ENCODE measurements at places on chromosomes 11 and 22. TPM values are rescaled to one million over a fixed set of nuclear protein-coding genes. Genes with fewer than 3 reads are reported as not detected.

Gene MMP13
- polyA plus RNA-seq: not detected

DNA sequence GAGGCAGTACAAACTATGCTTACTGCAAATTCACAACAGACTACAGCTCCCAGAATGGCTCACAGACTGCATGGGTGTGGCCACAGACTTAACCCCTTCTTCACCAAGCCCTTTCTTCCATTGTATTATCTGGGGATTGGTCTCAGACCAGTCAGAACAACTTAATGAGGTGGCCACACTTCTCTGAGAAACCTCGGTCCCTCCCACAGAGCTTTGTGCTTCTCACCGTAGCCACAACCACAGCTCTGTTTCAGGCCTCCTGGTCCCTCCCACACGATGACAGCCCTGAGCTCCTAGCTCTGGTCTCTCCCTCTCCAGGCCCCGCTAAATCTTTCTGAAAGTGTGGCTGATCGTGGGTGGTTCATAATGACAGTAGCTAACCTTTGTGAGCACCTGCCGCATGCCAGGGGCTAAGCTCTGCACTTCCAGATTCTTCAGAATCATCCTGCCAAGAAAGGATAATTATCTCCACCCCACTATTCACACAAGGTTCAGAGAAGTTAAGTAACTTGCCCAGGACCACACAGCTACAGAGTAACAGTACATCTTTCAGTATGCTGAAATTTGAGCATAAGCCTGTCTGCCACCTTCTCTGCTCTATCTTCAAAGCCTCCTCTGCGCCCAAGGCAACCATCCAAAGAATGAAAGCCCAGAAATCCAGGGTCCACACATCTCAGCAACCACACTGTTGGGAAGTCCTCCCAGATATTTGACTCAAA lies 5.4 kb downstream of the PDE2A start:
- no peaks in the 10 kb centered on the region for H3K4me1 ChIP-seq
- DNase-seq: no peak
- H3K36me3 ChIP-seq: no peaks in the 10 kb centered on the region
- H3K27ac ChIP-seq: no peak overlapping the region
- peaks cover 37% of the 10 kb centered on the region for H3K27me3 ChIP-seq
- H3K4me3 ChIP-seq: no peak overlapping the region

Gene CD151
- polyA plus RNA-seq: 392 TPM

GRCh38 chr11:11756718-11757117 lies 85.1 kb upstream of the USP47 start:
- H3K27ac ChIP-seq: no peak overlapping the region
- no peak for DNase-seq
- no peaks in the 10 kb centered on the region for H3K36me3 ChIP-seq
- H3K4me3 ChIP-seq: no peak overlapping the region
- H3K4me1 ChIP-seq: no peaks in the 10 kb centered on the region

GRCh38 chr11:78714539-78714938 lies 139.9 kb upstream of the NARS2 start:
- no peak overlapping the region for H3K27ac ChIP-seq
- H3K4me3 ChIP-seq: no peak overlapping the region
- DNase-seq: no peak
- no peaks in the 10 kb centered on the region for H3K36me3 ChIP-seq

Gene OR51B5
- not detected for polyA plus RNA-seq

GRCh38 chr11:100785148-100785983 lies 98.3 kb downstream of the ARHGAP42 start:
- no peak for DNase-seq
- no peaks in the 10 kb centered on the region for H3K27me3 ChIP-seq
- H3K27ac ChIP-seq: peak overlapping the region; percentile 6
- peaks cover 13% of the 10 kb centered on the region for H3K4me1 ChIP-seq
- H3K4me3 ChIP-seq: no peak overlapping the region

Gene SLC25A18
- polyA plus RNA-seq: 3.5 TPM

DNA sequence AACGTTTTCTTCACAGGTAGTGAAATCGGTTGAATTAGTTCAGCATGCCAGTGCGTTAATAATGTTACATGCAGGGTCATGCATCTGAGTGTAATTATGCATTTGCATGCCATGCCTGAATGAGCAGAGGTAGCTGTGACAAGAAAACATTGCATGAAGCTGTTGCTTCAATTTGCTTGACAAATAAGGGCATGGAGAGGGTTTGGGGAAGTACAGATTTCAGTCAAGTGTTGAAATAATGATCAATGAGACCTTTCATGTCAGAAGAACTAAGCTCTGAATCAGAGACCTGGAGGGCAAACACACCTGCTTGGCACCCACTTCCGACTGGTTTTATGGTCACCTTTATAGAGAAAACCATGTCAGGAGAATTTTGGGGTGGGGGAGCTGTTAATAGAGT lies 221.4 kb downstream of the DBX1 start:
- DNase-seq: no peak
- no peak overlapping the region for H3K4me3 ChIP-seq
- no peaks in the 10 kb centered on the region for H3K4me1 ChIP-seq
- no peak overlapping the region for H3K27ac ChIP-seq

- H3K4me1 ChIP-seq: no peaks in the 10 kb centered on the region
- no peak overlapping the region for H3K4me3 ChIP-seq
- DNase-seq: peak; percentile 33
- H3K27me3 ChIP-seq: no peaks in the 10 kb centered on the region
- H3K27ac ChIP-seq: no peak overlapping the region
Measured at GRCh38 chr11:115741376-115742107, 237.3 kb upstream of the CADM1 start.

Gene BIK
- polyA plus RNA-seq: 17.7 TPM

Gene RAB39A
- not detected for polyA plus RNA-seq

Gene P2RY2
- polyA plus RNA-seq: 2.5 TPM

DNA sequence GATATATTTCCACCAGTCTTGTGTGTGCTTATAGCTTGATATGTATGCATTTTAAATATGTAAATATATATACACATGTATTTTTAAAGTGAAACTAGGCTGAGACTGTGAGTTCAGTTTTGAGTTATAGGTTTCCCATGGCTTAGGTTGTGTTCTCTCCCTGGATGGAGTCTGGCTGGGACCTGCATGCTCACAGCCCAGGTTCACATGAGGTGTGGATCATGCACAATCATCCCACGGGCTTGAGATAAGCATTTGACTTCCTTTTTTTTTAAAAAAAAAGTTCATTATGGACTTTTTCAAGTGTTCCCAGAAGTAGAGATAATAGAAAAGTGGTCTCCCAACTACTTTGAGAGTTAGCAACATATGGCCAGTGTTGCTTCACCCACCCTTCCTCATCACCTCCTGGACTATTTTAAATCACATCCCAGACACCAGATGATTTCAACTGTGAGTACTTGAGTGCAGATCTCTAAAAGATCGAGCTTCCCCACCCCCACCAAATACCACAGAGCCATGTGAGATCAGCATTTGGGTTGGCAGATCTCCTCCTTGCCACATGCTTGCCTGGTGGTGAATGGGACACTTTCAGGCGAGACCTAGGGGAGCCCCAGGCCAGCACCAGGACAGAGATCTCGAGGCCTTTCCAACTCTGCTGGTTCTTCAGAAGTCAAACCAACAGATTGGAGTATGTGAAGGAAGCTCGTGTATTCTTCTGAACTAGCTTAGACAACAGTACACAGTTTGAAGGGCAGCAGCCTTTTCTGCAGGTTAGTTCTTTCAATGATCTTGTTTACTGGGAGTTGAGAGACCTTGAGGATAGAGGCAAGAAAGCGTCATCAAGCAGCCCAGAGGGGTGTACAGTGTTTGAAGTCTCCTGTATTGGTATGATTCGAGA lies 15.9 kb downstream of the MED15 start:
- DNase-seq: no peak
- no peaks in the 10 kb centered on the region for H3K27me3 ChIP-seq
- peaks cover 23% of the 10 kb centered on the region for H3K4me1 ChIP-seq

GRCh38 chr11:132242632-132243031 lies 872.2 kb downstream of the NTM start:
- no peaks in the 10 kb centered on the region for H3K4me1 ChIP-seq
- H3K27ac ChIP-seq: no peak overlapping the region
- H3K4me3 ChIP-seq: no peak overlapping the region
- no peak for DNase-seq

DNA sequence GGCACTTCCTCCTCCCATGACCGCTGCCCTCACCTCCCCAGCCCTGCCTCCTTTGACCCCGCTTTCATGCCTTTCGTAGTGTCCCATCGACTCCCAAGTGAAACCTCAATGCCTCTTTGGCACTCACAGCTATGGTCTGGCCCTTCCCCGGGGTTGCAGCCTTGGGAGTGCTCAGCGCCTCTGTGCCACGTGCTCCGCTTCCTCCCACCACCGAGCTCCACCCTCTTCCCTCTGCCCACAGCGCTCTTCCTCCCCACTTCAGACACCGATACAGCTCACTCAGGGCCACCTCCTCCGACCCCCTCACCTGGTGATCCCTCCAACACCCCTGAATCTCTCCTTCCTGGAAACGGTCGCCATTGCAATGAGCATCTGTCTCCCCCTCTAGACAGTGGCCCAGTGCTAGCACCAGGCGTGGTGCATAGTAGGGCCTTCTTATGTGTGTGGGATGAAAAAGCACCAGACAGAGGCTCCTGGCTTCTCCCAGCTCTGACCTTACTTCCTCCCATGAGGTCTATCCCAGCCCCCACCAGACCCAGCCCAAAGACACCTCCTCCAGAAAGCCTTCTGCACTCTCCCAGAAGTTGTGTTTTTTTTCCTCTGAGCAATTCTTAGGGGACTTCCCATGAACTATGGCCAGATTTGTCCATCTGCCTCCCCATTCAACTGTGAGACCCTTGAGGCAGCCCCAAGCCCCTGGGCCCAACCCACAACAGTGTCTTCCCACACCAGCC lies 16.4 kb upstream of the SCGB1A1 start:
- no peaks in the 10 kb centered on the region for H3K27me3 ChIP-seq
- H3K36me3 ChIP-seq: no peaks in the 10 kb centered on the region
- no peak for DNase-seq
- peaks cover 45% of the 10 kb centered on the region for H3K4me1 ChIP-seq
- H3K27ac ChIP-seq: no peak overlapping the region

- no peaks in the 10 kb centered on the region for H3K36me3 ChIP-seq
- DNase-seq: no peak
- H3K4me3 ChIP-seq: no peak overlapping the region
- H3K27me3 ChIP-seq: no peaks in the 10 kb centered on the region
Measured at GRCh38 chr22:43272301-43272700, 70.9 kb downstream of the SCUBE1 start.

DNA sequence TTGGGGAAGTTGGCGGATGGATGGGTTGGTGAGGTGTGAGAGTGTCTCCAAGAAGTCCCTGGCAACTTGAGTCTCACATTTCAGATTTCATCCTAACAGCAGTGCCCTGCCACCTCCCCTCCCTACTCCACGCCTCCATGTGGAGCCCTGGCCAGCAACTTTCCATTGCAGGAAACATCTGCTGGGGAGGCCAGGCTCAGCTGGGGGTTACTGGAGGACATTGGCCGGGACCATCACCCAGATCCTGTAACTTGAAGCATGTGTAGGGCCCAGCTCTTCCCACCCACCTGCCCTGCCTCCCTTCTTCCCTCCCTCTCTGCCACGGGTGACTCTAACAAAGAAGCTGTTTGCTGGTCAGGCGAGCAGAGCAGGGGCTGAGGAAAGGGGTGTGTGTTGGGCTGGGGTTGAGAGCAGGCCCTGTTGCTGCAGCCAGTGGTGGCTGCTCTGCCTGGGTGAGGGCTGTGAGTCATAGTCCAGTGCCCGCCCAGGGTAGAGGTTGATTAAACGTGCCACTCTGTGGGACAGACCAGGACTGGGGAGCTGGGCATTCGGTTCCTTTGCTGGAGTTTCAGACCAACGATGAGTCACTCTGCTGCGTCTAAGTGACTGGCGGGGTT lies 64.0 kb downstream of the SCN3B start:
- H3K27me3 ChIP-seq: no peaks in the 10 kb centered on the region
- peak; percentile 62 for DNase-seq
- peak overlapping the region; percentile 53 for H3K27ac ChIP-seq
- H3K4me1 ChIP-seq: peaks cover 38% of the 10 kb centered on the region
- no peaks in the 10 kb centered on the region for H3K36me3 ChIP-seq
- no peak overlapping the region for H3K4me3 ChIP-seq

Gene FXYD6
- polyA plus RNA-seq: 56.9 TPM

Gene PAX6
- 0.21 TPM for polyA plus RNA-seq

DNA sequence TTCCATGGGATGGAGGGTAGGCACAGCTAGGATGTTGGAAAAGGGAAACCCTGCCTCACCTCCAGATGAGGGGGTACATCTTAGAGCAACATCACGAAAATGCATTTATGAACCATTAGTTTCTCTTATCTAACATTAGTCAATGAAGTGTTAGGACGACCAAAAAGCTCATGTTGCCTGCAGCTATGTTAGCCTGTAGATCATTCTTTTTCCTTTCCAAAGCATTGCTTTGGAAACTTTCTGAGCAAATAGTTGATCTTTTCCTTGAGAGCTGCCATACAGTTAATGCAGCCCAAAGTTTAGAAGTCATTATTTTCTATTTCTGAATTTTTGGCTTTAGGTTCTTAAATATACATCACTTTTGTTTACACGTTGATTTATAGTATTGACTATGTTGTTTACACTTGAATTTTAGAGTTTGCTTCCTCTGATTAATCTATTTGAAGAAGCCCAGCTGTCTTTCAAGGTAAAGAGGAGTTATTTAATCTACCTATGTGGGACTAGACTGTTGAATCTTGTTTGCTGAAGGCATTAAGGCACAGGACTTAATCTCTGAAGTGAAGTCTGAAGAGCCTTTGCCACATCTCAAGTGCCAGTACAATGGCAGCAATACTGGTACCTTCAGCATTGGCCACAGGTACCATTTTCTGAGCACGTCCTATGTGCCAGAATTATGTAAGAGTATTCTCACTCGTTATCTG lies 11.0 kb downstream of the POU2AF3 start:
- no peak overlapping the region for H3K4me3 ChIP-seq
- H3K27ac ChIP-seq: no peak overlapping the region
- DNase-seq: no peak
- H3K27me3 ChIP-seq: no peaks in the 10 kb centered on the region
- H3K36me3 ChIP-seq: no peaks in the 10 kb centered on the region
- H3K4me1 ChIP-seq: peaks cover 5% of the 10 kb centered on the region

Gene RAB38
- polyA plus RNA-seq: 14.8 TPM

DNA sequence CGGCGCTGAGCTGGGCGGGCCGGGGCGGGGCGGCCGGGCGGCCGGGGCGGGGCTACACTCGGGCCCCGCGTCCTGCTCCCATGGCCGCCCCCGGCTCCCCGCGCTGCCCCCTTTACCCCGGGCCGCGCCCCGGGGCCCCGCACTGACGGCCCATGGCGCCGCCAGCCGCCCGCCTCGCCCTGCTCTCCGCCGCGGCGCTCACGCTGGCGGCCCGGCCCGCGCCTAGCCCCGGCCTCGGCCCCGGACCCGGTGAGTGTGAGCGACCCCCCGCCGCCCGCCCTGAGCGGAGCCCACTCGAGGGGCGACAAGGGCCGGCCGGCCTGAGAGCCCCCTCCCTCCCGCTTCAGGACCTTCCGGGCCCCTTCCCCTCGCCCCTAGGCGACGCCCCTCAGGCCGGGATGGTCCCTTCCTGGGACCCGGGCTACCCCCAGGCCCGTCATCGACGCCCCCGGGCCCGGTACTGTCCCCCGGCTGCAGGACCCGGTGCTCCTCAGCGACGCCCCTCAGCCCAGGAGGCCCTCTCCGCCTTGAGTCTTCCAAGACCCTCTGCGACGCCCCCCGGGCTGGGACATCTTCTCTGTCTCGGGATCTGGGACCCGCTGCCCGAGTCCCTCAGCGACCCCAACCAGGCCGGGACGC lies at the start of gene KREMEN1:
Gene KREMEN1, plus strand, starts transcription at position 57 of the 639 bp plus-strand sequence. Its CDS starts 96 bp downstream, at position 153.
- H3K4me3 ChIP-seq: peak within 1 kb of the TSS; percentile 82
- H3K4me1 ChIP-seq: peaks cover 13% of the 10 kb centered on the region
- H3K36me3 ChIP-seq: no peaks in the 10 kb centered on the region
- H3K27me3 ChIP-seq: no peaks in the 10 kb centered on the region

GRCh38 chr11:40185793-40186192 lies 1273.7 kb downstream of the LRRC4C start:
- no peaks in the 10 kb centered on the region for H3K4me1 ChIP-seq
- no peaks in the 10 kb centered on the region for H3K27me3 ChIP-seq
- no peak for DNase-seq
- H3K27ac ChIP-seq: no peak overlapping the region
- no peak overlapping the region for H3K4me3 ChIP-seq
- H3K36me3 ChIP-seq: no peaks in the 10 kb centered on the region
